D721Med (cell line): ENCODE measurements at places on chromosomes 11 and 22.

- DNase-seq = no peak
Observed at GRCh38 chr22:45975164-45976161, 1.5 kb downstream of the WNT7B start.

DNA sequence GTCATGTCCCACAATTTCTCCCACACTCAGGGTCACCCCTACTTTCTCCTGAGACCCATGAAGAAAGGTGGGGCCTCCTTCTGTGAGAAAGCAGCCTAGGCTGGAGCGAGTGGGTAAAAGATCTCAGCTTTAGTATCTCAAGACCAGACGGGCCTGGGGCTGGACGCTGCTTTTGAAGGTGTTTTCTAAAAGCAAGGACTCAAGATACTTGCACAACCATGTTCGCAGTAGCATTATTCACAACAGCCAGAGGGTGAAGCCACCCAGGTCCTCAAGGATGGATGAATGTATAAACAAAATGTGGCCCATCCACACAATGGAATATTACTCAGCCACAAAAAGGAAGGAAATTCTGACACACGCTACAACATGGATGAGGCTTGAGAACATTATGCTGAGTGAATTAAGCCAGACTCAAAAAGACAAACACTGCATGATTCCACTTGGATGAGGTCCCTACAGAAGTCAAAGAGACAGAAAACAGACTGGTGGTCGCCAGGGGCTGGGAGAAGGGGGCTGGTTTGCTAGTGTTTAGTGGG, 10.6 kb downstream of the SHANK2 start:
- DNase-seq = no peak

DNA sequence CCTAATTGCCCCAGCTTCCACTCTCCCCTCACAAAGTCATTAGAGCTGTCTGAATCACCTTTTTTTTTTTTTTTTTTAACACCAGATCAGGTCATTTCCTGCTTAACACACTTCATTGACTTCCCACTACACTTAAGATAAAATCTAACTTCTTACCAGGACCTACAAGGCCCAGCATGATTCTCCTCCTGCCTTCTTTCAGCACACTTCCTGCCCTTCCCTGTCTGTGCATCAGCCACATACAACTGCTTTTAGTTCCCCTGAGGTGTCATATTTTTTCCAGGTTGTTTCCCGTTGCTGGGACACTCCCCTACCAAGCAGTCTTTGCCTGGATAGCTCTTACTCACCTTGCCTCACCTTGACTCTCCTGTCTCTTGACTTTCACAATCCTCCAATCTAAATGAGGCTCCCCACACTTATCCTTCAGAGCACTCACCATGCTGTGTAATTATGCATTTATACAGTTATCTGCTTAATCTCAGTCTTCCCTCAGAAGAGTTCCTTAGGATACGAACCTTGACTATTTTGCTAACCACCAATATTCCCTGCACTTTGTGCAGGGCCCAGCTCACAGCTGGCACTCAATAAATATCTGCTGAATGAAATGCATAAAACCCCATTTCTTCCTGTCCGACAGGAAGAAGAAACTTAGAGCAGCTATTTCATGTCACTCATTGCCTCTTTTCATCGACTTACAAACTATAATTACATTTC, 96.6 kb upstream of the AKIP1 start:
- no peak for DNase-seq

GRCh38 chr11:64894070-64894811, 15.8 kb upstream of the EHD1 start:
- DNase-seq = peak; percentile 95

- DNase-seq = no peak
Observed at GRCh38 chr22:29932136-29932535, 49.2 kb downstream of the MTMR3 start.

DNA sequence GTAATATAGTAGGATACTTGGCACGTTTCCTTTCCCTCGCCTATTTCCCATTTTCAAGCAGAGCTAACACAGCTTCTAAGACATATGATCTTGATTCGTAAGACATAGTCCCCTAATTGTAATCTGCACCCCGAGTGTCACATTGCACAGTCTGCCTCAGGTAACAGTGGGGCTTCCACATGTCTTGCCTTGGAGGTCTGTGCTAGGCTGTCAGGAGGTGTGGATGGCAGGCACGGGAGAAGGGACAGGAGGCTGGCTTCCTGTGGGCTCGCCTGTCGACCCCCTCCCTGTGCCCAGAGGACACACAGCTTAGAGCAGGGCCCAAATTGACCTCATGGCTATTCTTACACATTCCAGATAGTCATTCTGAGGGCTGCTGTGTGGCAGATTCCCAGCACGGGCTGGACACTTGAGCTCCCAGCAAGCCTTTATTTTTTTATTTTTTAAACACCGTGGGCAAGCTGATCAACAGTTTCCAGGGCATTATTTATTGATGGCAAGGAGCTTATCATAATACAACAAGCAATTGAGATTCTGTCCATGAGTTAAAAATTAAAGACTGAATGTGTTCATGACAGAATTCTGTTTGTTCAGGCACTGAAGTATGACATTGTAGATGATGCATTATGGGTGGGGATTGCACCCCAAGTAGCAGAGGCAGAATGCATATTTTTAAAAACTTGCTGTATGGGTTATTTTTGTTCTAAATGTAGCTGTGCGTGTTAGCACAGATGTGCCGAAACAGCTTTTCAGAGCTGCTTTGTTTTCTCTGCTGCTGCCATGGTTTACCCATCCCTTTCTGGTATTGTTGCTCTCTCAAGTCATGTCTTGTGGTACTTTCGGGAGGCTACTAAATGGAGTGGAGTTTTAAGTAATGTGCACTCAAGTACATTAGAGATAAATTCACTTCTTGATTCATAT, 113.0 kb downstream of the ATXN10 start:
- no peak for DNase-seq

GRCh38 chr11:14585438-14585837, 58.2 kb upstream of the PDE3B start:
- DNase-seq = no peak

DNA sequence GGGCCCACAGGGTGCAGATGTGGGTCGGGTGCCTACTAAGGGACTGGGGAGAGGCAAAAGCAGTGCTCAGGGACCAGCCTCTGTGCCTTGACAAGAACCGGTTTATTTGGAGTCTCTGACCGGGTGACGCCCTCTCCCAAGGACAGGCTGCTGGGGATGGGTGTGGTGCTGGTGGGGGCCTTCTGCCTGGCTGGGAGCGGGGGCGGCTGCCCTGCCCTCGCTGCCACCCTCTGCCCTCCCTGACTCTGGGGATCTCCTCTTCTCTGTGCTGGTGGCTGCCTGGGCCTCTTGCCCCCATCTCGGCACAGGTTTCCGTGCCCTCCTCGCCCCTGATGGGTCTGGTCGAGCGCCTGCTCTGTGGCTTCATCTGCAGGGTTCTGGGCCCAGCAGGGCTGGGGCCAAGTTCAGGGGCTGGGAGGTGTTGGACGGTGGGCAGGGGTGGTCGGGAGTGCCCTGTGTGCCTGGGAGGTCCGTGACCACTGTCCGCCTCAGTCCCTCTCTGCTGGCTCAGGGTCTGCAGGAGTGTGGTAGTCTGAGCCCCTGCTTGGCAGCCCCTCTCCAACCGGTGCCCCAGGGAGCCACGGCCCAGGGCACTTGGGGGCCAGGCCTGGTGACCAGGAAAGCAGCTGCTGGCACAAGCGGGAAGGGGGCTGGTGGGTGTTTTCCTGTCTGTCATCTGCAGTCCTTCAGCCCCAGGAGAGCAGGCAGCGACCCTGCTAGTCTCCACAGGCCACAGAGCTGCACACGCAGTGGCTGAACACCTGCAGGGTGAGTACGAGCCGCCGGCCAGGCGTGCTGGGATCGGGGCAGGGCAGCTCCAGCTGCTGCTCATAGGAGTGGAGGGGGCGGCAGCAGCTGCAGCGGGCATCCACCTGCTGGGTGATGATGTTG, 23.5 kb downstream of the MUC6 start:
- DNase-seq = no peak

GRCh38 chr22:45845076-45845487, 131.9 kb downstream of the WNT7B start:
- no peak for DNase-seq

DNA sequence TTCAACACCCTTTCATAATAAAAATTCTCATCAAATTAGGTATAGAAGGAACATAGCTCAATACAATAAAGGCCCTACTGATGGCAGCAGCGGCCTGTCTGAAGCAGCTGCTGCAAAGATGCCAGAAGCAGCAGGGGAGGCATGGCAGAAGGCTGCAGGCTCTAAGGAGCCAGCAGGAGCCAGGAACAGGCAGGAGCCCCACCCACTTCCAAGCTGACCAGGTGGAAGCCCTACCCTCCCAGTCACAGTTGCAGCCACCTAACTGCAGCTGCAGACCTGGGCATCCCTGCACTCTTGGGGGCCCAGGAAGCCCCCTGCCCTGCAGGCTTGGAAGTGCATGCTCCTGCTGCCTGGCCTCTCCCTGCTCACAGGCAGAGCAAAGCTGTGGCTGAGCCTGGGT, 18.2 kb upstream of the OR6A2 start:
- DNase-seq = no peak

- no peak for DNase-seq
Observed at GRCh38 chr11:127157225-127157624, 156.7 kb upstream of the KIRREL3 start.

DNA sequence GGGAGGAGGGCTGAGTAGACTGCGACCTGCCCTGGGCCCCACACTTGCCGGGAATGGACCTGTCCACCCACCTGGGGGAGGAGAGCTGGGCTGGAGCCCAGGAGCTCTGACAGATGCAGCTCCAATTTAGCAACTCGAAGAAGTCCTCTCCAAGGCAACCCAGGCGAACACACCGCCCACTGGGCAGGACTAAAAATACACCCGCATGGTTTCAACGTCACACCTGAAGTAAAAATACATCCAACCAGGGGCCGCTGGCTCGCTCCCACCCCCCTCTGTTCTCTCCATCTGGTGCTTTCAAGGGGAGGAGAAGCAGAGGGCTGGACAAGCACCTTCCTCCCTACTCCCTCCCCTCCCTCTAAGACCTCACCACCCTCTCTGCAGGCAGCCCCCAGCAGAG, 119.9 kb downstream of the FEZ1 start:
- DNase-seq = no peak

DNA sequence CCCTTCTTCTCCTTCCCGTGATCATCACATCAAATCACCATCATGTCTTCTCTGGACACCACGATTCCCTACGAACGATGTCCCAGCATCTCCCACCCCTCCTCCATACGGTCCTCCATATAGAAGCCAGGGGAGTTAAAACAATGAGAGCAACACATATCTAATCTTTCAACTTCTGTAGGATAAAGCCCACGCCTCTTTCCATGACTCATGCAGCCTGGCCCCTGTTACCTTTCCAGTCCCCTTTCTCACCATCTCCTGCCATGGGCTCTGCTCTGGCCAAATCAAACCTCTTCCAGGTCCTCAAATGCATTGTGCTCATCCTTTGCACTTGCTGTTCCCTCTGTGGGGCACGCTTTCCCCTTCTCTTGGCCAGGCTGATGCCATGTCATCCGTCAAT, 23.6 kb downstream of the RPS6KA4 start:
- no peak for DNase-seq

DNA sequence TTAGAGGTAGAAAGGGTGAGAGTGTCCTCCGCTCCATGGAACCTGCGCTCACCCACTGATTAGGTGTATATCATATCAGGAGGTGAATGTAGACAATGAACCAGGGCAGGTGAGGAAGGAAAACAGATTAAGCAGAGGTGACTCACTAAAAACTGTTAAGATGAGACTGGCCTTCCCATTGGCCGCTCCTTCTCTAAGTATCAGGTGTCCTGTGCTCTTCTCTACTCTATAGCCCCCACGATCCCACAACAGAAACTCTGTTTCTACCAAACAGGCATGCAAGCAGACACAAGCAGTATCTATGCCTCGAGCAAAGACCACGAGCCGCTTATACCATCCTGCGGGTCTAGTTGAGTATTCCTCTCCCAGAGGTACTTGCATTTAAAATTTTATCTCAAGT, 103.1 kb downstream of the SNX19 start:
- DNase-seq = no peak

DNA sequence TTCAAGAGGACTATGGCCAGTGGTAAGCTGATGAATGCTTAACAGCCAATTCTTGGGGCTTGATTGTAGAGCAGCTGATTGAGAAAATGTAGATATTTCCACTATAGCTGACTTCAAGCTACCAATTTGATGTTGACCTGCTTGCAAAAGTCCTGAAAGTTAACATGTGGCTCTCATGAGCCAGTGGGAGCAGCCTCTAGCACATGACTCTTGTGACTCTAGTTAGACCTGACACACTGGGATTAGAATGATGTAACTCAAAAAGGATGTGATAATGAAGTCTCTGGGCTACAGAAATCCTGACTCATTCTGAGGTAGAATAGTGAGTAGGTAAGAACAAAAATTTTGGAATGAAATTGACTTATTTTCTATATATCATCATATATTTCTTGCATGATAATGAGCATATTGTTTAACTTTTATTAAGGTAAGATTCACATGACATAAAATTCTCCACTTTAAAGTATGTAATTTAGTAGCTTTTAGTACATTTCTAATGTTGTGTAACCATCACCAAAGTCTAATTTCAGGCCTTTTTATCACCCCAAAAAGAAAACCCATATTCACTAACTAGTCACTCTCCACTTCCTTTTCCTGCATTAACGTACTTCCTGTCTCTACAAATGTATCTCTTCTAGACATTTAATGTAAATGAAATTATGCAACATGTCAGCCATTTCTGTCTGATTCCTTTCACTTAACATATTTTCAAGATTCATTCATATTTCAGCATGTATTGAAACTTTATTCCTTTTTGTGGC, 16.1 kb upstream of the OR52H1 start:
- DNase-seq = no peak

DNA sequence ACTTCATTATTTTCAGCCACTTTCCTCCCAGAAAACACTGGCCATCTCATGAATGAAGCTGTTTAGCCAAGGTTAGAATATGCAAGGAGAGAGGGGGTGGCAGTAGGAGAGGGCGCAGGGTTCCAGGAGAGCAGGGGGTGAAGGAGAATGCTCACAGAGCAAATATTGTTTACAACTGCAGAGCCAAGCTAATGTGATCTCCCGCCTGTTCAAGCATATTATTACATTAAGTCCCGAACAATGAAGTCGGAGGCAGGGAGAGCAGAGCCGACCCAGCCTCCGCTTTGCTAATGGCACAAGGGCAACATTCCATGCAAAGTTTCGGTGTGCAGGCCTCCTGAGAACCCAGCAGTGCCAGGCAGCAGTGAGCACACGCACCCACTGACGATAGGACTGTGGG, 80.1 kb downstream of the MICAL3 start:
- no peak for DNase-seq

GRCh38 chr11:57379732-57380131, 1.2 kb downstream of the PRG3 start:
- DNase-seq = no peak

DNA sequence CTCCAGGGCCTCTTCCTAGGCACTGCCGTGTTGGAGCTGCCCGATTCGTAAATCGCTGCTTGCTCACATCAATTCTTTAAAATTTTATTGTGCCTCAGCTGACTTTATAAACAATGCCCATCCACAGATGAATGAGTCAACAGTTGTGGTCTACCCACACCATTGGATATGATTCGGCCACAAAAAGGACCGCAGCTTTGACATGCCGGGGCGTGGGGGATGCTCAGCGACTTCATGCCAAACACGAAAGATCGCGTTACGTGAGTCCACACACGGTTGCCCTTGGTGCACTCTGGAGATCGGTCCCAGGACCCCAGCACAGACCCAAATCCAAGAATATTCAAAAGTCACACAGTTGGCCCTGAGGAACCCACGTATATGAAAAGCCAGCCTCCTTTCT, 195.7 kb downstream of the CTTN start:
- DNase-seq = no peak

- no peak for DNase-seq
Observed at GRCh38 chr22:33271390-33272161, 213.4 kb upstream of the SYN3 start.
